Gastroesophageal sphincter (tissue), 4 donors: ENCODE measurements at places on chromosomes 3 and 15. TPM values are rescaled to one million over a fixed set of nuclear protein-coding genes. Genes with fewer than 3 reads are reported as not detected.

The RPL4 gene
- 3,015 TPM for total RNA-seq

DNA sequence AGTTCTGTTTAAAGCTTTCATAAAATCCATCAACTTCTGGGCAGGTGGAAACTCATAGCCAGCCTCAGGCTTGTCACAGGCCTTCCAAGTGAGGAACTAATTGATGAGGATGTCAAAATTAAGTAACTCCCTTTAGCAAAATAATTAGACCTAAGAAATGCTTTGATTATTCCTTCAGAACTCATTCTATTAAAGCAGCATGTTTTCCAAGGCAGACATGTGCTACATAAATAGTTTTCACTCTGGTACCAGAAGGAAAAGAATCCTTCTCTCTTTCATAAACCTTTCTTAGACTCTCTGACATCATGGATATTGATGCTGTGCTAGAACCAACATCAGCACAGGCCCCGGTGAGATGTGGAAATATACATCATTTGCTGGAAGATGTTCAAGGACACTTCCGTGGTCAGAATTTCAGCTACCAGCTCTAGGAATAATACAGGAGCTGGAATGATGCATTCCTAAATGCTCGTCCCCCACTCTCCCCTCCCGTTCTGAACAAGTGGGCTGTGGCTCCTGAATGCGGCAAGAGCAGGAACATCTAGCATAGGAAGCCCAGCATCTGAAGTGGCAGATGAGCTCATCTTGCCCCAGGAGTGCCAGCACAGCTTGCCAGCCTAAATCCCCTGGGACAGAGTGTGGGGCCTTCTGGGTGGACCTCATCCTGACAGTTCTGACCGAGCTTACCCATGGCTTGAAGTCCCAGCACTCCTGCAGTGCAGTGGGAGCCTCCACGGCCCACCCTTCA, 82.4 kb downstream of the WWTR1 start:
- ATAC-seq, result peak; percentile 50

The EFCC1 gene
- total RNA-seq, result 7.3 TPM

The RTP1 gene
- total RNA-seq, result not detected

The ZIC4 gene
- not detected for total RNA-seq

GRCh38 chr15:88069561-88069960, 187.0 kb downstream of the NTRK3 start:
- no peak for ATAC-seq

DNA sequence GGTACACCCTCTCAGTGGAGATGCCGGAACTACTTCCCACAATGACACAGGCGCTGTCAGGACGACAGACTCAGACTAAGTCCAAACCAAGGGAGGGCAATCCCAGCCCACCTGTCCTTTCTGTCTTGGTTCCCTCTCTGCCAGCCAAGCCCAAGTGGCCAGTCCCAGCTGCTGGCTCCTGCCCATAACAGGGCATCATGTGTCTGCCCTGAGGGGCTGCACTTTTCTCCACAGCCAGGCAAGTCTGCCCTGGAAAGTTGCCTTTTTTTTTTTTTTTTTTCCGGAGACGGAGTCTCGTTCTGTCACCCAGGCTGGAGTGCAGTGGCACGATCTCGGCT, 20.0 kb upstream of the BCL2A1 start:
- ATAC-seq, result no peak

The LMCD1 gene
- 189 TPM for total RNA-seq
